ENCODE measurements at places on chromosomes 12 and 14.

DNA sequence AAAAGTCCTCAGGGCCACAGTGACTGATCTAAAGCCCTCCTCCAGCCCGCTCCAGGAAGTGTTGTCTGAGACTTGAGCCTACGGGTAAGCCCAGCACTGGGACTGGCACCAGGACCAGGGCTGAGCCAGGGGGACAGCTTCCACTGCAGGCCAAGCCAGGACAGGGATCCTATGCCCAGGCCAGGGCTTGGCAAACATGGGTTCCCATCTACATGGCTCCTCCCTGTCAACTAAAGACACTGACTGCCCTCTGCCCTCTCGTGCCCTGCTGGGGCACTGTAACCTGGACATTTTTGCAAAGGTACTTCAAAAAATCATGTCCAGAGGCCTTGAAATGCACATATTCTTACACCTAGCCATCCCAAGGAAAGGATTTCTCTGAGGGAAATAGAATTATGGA, 88.0 kb downstream of the VWF start:
- no peak for DNase-seq

- peak; percentile 78 for DNase-seq
Observed at GRCh38 chr14:71720978-71721624, 211.1 kb upstream of the RGS6 start.

GRCh38 chr14:23094666-23095195, at the start of gene ACIN1:
ACIN1 (minus strand) TSS chr14:23095136; CDS start chr14:23095112, 24 bp downstream.
- DNase-seq: peak; percentile 88

GRCh38 chr12:110141389-110141788, 17.2 kb downstream of the IFT81 start:
- DNase-seq: peak; percentile 87

DNA sequence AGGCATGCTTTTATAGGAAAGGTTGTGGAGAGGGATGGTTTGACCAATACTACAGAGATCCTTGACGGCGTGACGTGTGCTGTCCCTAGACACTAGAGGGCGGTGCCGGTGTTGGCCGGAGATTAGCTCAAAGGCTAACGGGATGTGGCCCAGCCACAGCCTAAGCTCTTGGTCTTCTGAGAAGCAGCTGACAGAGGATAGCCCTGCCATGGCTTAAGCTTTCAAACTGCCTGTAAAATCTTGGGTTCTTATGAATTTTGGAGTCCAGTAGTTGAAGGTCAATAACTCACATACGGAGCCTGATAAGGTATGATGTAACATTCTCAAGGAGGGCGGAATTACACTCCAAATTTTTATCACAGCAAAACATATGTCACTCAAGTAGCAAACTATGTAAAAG, 515.7 kb upstream of the ATXN7L3B start:
- peak; percentile 58 for DNase-seq

- DNase-seq: no peak
Observed at GRCh38 chr14:65016471-65016870, 29.8 kb downstream of the FNTB start.

GRCh38 chr12:57367121-57367520, 63.7 kb downstream of the R3HDM2 start:
- DNase-seq: no peak

DNA sequence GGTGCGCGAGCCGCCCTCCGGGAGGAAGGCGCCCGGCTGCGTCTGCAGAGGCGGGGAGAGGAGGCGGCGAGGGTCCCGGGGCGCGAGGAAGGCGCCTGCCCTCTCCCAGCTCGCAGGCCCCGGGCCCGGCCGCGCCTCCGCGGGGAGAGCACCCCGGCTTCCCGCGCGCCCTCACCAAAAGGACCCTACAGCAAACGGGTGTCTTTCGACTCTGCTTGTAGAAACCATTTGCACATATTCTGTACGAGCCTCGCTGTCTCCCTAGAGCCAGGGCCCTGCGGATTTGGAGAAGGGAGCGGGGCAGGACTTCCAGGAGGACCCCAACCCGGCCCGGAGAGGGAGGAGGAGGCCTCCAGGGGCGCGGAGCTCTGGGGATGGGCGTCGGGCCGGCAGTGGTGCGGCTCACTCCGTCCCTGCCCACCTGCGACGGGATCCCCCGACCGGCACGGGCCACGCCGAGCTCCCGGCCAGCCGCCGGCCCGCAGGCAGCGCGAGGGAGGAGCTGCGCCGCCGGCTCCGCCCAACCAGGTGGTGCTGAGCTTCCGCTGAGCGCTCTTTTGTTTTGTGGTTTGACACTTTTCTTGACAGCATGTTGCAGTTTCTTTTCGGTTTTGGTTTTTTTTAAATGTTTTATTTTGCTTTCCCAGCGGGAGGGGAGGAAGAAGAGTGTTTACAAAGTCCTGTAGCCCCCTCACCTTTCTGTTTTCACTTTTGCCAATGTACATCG, 103.3 kb upstream of the FKBP4 start:
- DNase-seq: no peak

DNA sequence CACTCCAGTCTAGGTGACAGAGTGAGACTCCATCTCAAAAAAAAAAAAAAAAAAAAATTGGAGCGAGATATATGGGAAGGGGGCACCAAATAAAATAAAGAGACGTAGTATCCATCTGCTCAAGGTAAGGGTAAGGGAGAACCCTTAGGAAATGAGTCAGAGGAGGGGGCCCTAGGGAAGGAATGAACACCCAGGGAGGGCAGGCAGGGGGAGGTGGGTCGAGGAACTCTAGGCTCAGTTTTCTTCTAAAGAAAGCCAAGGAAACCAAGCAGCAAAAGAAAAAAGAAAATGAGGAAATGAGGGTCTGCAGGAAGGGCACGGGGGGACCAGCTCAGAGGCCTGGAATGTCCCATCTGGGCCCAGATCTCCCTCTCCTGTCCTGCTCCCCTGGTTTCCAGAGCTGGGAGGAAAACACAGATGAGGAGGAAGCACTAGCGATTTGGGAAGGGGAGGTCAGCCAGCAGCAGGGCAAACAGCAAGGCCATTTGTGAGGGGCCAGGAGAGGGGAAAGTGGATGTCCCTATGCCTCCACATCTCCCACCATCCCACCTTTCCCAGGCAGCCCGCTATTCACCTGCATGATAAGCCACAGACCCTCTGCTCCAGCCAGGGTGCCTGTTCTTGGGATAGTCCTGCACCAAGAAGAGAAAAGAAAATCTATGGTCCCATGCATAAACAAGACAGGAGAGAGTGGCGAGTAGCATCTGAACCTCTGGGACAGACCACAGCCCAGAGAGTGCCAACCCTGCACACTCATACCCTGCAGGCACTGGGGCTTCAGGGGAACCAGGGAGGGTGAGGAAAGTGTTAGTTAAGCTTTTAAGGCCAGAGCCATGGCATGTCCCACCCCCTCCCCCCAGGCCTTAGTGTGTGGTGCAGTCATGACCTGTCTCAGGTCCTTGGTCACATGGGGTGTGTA, 11.9 kb downstream of the SPRYD3 start:
- no peak for DNase-seq

- DNase-seq: no peak
Observed at GRCh38 chr14:30980980-30981379, 44.5 kb upstream of the AP4S1 start.

GRCh38 chr12:23621900-23622299, 327.6 kb downstream of the SOX5 start:
- no peak for DNase-seq

DNA sequence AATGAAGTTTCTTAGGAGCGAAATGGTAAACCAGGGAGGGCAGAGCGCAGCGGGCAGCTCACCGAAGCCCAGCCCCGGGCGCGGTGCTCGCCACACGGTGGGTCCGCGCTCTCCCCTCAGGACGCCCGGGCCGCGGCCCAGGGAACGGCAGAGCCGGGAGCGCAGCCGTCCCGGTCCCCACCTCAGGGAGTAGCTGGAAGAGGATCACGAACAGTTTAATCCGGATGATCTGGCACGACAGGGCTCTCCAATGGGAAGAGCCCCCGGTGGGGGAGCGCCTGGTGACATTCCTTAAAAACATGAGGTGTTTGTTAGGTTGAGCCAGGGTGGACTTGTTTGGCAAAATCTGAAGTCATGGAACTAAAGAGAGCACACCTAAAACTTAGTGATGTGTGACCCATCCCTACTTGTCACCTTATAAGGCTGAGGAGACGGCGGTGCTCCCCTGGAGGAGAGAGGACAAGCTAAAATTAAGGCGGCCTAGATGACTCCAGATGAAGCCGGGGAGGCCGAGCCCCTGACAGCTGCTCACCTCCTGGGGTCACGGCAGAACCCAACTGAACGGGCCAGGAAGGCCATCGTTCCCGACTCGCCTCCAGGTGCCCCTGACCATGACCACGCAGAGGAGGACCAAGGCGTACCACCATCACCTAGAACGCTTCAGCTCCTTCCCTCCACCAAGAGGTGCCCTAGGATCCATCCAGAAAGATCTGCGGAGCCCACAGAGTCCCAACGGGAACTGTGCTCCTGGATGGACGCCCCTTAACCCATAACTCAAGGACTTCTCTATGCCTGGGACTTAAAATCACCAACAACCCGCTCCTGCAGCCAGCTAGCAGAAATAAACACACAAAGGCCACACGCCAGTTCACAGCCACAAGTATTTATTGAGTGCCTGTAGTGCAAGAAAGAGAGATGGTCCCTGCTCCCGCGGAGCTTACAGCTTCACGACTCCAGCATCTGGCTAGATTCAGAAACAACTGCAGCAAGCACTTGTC, 866 bp upstream of the PITPNM2 start:
- DNase-seq: no peak

GRCh38 chr12:117889098-117889497, 79.7 kb downstream of the KSR2 start:
- no peak for DNase-seq

- no peak for DNase-seq
Observed at GRCh38 chr14:70821584-70822529, 12.5 kb upstream of the MAP3K9 start.

DNA sequence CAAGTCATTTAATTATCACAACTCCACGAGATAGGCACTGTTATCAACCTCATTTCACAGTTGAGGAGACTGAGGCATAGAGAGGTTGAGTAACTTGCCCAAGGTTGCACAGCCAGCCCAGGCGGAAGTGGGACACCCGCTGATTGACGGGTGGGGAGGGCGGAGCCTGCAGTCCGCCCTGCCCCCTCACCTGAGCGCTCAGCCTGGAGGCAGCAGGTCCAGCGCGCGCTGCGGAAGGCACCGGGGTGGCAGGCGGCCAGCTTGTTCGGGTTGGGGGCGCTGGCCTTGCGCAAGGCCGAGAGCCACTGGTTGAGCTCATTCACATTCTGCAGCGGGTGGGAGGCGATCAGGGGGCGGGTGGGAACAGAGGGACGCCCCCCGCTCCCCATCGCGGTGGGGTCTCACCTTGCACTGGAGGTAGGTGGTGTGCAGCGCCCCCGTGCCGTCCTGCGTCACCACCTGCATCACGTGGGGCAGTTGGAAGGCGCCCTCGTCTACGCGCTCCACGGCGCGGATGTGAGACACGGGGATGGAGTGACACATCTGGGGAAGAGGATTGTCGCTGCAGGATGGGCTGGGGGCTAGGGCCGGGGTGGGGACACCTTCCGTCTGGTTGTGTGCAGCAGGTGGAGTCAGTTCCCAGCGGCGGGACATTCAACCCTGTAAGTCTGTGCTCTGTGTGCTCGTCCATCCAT, 31.7 kb downstream of the RASAL1 start:
- DNase-seq: no peak

DNA sequence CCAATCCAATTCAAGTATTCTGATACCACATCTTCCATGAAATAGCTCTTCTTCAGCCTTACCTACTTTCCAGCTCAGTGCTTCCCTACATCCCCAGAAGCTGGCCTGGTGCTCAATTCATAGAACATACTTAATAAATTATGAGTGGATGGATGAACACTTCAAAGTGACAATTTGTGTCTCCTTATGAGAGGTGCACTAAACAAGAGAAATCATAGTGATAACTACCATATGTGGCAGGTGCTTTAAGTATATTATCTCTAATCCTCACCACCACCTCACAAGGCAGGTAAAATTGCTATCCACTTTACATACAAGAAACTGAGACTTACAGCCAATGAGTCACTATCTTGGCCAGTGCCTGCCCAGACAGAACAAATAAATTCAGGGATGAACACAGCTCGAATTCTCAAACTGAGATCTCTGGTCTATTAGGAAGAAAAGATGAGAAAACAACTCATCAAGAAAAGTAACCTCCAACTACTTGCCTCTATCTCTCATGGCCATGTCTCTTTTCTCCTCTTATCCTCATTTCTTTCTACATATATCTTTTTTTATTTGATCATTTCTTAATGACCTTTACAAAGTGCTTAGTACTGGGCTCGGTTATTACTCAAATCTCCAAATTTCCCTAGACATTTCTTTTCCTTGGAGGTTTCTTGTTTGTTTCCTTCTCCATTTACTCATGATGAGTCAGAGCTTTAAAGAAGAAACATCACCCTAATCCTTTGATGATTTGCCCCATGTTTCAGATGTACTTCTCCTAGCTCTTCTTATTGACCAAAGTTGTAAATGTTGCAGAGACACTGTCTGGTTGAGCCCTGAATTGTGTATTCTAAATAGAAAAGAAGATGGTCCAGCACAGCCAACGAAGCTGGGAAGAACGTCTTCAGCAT, 161.5 kb downstream of the RPS29 start:
- no peak for DNase-seq

- DNase-seq: no peak
Observed at GRCh38 chr12:16424531-16424930, 77.1 kb downstream of the MGST1 start.

DNA sequence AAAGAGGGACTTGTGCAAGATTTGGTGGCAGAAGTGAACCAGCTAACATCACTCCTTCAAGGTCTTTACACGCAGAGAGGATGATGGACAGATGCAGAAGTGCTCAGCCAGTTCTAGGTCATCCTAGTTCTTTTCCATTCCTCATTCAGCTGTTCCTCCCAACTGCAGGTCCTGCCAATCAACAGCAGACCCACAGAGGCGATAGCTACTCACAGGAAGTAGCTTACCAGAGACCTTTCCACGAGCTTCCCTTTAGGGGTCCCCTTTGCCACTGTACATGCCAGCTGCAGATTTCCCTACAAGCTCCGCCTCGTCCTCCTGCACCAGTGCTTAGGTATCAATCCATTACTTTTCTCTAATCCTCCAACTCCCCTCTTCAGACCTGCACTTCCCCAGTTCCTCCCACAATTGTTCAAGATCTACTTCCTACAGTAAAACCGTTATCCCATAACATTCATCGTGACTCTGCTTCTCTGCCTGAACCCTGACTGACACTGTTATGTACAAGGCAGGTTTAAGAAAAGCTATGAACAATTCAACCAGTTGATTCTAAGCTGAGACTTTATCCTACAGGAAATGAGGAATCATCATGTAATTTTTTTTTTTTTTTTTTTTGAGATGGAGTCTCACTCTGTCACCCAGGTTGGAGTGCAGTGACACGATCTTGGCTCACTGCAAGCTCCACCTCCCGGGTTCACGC, 22.5 kb downstream of the RECQL start:
- no peak for DNase-seq

- DNase-seq: no peak
Observed at GRCh38 chr14:76501156-76501720, 125.3 kb downstream of the ESRRB start.
